ENCODE measurements at places on chromosomes 3 and 15. TPM values are rescaled to one million over a fixed set of nuclear protein-coding genes. Genes with fewer than 3 reads are reported as not detected.

GRCh38 chr15:34252545-34252944 lies 27.7 kb downstream of the EMC4 start:
- H3K4me3 ChIP-seq, result no peak overlapping the region
- H3K4me1 ChIP-seq, result no peaks in the 10 kb centered on the region
- no peak for DNase-seq
- H3K36me3 ChIP-seq, result peaks cover 17% of the 10 kb centered on the region
- H3K27me3 ChIP-seq, result no peaks in the 10 kb centered on the region
- no peak overlapping the region for H3K27ac ChIP-seq

- no peak overlapping the region for H3K4me3 ChIP-seq
- no peaks in the 10 kb centered on the region for H3K36me3 ChIP-seq
- no peaks in the 10 kb centered on the region for H3K27me3 ChIP-seq
- H3K4me1 ChIP-seq, result no peaks in the 10 kb centered on the region
- no peak for DNase-seq
- H3K27ac ChIP-seq, result no peak overlapping the region
Measured at GRCh38 chr3:165883863-165884478, 46.7 kb upstream of the BCHE start.

GRCh38 chr15:99970891-99971430 lies 237.7 kb upstream of the LYSMD4 start:
- no peaks in the 10 kb centered on the region for H3K4me1 ChIP-seq
- peak; percentile 9 for DNase-seq
- no peak overlapping the region for H3K27ac ChIP-seq
- H3K4me3 ChIP-seq, result no peak overlapping the region

DNA sequence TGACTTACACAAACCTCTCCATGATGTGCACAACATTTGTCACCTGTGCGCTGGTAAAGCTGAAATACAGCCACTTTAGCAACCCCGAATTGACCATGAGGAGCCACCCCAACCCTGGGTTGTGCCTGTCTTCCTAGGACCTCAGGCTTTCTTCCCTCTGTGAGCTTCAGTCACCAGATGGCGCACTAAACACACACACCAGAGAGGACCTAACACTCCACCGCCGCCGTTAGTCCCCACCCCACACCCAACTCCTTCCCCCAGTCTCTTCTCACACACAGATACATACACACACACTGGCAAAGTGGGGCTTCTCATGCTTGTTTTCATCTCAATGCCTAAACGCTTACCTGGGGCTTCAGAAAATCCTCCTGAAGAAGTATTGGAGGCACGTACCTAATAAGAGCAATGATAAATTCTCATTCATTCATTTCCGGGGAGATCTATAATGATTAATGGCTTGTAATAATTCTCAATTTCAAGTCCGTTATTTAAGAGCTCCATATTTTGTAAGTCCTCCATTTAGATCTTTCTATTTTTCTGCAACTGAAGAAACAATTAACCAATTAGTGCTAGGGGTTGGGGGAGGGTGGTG lies 2.1 kb upstream of the CCDC80 start:
- peak; percentile 66 for DNase-seq
- no peak overlapping the region for H3K27ac ChIP-seq
- peaks cover 10% of the 10 kb centered on the region for H3K4me1 ChIP-seq
- H3K27me3 ChIP-seq, result no peaks in the 10 kb centered on the region

GRCh38 chr3:150022381-150023238 lies 51.9 kb upstream of the PFN2 start:
- no peak for DNase-seq
- H3K4me3 ChIP-seq, result no peak overlapping the region
- no peak overlapping the region for H3K27ac ChIP-seq
- H3K36me3 ChIP-seq, result no peaks in the 10 kb centered on the region
- no peaks in the 10 kb centered on the region for H3K27me3 ChIP-seq

- peaks cover 51% of the 10 kb centered on the region for H3K4me1 ChIP-seq
- DNase-seq, result no peak
- no peaks in the 10 kb centered on the region for H3K27me3 ChIP-seq
- peak overlapping the region; percentile 77 for H3K27ac ChIP-seq
- H3K36me3 ChIP-seq, result no peaks in the 10 kb centered on the region
Measured at GRCh38 chr3:15796771-15797641, 773 bp downstream of the ANKRD28 start.

DNA sequence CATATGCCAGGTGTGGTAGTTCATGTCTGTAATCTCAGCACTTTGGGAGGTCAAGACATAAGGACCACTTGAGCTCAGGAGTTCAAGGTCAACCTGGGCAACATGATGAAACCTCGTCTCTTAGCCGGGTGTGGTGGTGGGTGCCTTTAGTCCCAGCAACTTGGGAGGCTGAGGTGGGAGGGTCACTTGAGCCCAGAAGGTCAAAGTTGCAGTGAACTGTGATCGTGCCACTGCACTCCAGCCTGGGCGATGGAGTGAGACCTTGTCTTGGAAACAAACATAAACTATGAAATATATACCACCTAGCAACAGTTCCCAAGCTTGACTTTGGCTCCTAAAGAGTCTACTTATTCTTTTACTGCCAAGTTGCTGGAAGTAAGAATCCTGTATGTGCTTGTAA lies 30.9 kb downstream of the UBE3A start:
- H3K27me3 ChIP-seq, result no peaks in the 10 kb centered on the region
- no peak for DNase-seq
- H3K27ac ChIP-seq, result no peak overlapping the region
- peaks cover 12% of the 10 kb centered on the region for H3K36me3 ChIP-seq
- H3K4me1 ChIP-seq, result peaks cover 14% of the 10 kb centered on the region
- no peak overlapping the region for H3K4me3 ChIP-seq

DNA sequence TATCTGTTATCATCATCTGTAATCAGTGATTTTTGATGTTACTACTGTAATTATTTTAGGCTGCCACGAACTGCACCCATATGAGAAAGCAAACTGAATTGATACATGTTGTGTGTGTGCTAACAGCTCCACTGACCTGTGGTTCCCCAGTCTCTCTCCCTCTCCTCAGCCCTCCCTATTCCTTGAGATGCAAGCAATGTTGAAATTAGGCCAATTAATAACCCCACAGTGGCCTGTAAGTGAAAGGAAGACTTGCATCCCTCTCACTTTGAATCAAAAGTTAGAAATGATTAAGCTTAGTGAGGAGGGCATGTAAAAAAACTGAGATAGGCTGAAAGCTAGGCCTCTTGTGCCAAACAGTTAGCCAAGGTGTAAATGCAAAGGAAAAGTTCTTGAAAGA lies 218.6 kb upstream of the LRRFIP2 start:
- no peak for DNase-seq
- no peak overlapping the region for H3K27ac ChIP-seq
- no peak overlapping the region for H3K4me3 ChIP-seq
- H3K27me3 ChIP-seq, result no peaks in the 10 kb centered on the region
- H3K36me3 ChIP-seq, result no peaks in the 10 kb centered on the region
- H3K4me1 ChIP-seq, result no peaks in the 10 kb centered on the region

GRCh38 chr15:39789736-39790135 lies 7.1 kb upstream of the FSIP1 start:
- no peak overlapping the region for H3K27ac ChIP-seq
- no peaks in the 10 kb centered on the region for H3K27me3 ChIP-seq
- no peak for DNase-seq
- H3K4me1 ChIP-seq, result peaks cover 7% of the 10 kb centered on the region

DNA sequence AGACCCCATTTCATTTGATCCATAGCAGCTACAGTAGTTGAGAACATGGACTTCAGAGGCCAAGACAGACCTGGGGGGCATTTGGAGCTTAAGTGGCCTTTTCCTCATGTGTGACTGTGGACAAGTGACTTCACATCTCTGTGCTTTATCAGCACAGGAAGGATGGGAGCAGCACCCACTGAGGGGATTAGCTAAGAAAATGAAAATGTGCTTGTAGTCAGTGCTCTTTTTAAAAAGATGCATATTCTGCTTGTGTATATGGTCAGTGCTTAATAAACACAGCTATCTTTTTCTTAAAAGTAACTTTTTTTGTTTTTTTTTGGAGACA lies 34.5 kb downstream of the SLC6A6 start:
- peaks cover 46% of the 10 kb centered on the region for H3K4me1 ChIP-seq
- H3K36me3 ChIP-seq, result no peaks in the 10 kb centered on the region
- H3K27me3 ChIP-seq, result no peaks in the 10 kb centered on the region

GRCh38 chr3:33392703-33393125 lies 47.5 kb downstream of the UBP1 start:
- no peaks in the 10 kb centered on the region for H3K4me1 ChIP-seq
- no peak overlapping the region for H3K4me3 ChIP-seq
- no peak overlapping the region for H3K27ac ChIP-seq
- no peaks in the 10 kb centered on the region for H3K27me3 ChIP-seq
- DNase-seq, result no peak
- peaks cover 33% of the 10 kb centered on the region for H3K36me3 ChIP-seq

GRCh38 chr15:49044766-49045606 lies 1.3 kb downstream of the SECISBP2L start:
- H3K4me1 ChIP-seq, result peaks cover 27% of the 10 kb centered on the region
- H3K27ac ChIP-seq, result peak overlapping the region; percentile 80
- no peak for DNase-seq

- no peak overlapping the region for H3K4me3 ChIP-seq
- no peaks in the 10 kb centered on the region for H3K36me3 ChIP-seq
- no peak for DNase-seq
- H3K27ac ChIP-seq, result no peak overlapping the region
- no peaks in the 10 kb centered on the region for H3K27me3 ChIP-seq
Measured at GRCh38 chr15:92416557-92416956, 22.9 kb downstream of the ST8SIA2 start.

CLRN1 gene
- not detected for total RNA-seq

DOCK3 gene
- 2.0 TPM for total RNA-seq

PDIA5 gene
- 12.7 TPM for total RNA-seq

SAMD7 gene
- not detected for total RNA-seq

C15orf62 gene
- total RNA-seq, result 0.44 TPM

PLIN1 gene
- 0.50 TPM for total RNA-seq

KNL1 gene
- 19.2 TPM for total RNA-seq

TGFBR2 gene
- 55.3 TPM for total RNA-seq

SLC6A1 gene
- not detected for total RNA-seq

All from CD8-positive, alpha-beta memory T cell (primary cell).